ENCODE measurements at places on chromosomes 5 and 9.
A peak's percentile ranks its signal among the peaks of the same experiment; 100 is the strongest.

DNA sequence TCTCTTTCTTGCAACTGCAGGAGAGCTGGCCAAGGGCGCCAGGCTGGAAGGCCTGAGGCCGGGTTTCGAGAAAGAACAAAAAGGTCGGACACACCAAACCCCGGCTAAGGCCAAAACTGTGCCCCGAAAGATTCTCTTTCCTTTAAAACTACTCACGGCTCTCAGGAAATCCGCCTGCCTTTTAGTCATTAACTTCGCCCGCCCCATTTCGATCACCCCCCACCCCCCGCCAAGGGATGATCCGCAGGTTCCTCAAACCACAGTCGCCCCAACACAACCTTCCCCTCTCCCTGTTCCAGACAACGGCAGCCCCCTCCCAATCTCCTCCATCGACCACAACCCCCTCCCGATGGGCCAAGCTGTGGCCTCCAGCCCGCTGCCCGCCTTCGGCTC lies 536 bp downstream of the FEM1C start:
- DNase-seq, result peak; percentile 28

GRCh38 chr5:88398316-88398715 lies 129.7 kb upstream of the TMEM161B start:
- DNase-seq, result no peak

DNA sequence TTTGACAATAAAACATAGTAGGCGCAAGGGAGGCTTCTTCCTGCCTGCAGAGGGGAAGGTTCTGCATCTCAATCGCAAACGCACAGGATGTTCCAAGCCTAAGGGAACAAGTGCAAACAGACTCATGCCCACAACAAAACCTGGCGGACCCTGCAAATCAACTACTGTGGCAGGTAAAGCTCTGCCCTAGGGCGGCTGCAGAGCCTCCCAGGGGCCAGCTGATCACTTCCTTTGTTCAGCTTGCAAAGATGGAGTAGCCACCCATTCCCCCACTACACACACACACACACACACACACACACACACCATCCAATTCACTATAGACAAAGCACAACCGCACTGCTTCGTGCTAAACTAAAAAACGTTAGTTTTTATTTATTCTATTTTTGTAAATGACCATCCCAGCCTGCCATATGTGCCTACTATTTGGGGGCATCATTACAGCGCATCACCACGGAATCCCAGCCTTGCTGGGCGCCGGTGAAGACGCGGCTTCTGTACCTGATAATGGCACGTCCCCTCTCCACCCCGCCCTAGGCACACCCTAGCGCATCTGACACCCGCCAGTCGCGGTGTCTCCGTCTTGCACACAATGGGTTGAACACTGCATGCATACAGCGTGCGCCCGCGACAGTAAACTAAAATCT lies 57.6 kb downstream of the DPYSL3 start:
- no peak for DNase-seq

- no peak for DNase-seq
Observed at GRCh38 chr5:147704544-147704943, 78.0 kb downstream of the JAKMIP2 start.

DNA sequence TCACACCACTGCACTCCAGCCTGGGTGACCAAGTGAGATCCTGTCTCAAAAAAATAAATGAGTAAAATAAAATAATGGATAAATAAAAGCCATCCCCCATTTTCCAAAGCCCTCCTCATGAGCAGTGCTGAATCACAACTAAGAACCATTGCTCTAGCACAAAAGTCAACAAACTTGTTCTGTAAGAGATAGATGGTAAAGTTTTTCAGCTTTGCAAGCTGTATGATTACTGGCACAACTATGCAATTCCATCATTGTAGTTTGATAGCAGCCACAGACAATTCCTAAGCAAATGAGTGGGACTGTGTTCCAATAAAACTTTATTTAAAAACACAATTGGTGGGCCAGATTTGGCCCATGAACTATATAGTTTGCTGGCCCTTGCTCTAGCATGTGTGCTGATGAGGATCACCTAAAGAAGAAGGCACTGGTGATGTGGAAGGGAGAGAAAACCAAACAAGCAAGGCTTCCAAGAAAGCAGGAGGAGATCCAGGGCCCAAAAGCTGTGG lies 64.6 kb downstream of the NEURL1B start:
- DNase-seq, result no peak

GRCh38 chr9:84817038-84817437 lies 147.5 kb downstream of the NTRK2 start:
- no peak for DNase-seq

DNA sequence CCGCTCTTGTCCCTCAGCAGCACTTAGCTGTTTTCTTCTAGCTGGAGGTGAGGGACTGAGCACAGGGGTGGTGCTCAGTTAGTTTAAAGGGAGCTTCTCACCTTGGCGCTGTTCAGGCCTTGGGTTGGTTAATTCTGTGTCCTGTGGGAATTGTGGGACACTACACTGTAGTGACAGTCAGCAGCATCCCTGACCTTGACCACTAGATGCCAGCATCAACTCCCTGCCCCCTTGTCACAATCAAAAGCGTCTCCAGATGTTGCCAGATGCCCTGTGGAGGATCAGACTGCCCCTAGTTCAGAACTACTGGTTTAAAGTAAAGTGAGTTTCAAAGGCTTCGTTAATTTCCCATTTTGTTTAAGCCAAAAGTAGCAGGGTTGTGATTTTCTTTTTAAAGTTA lies 65.5 kb upstream of the DMRT3 start:
- no peak for DNase-seq

GRCh38 chr5:35297755-35298154 lies 67.5 kb upstream of the PRLR start:
- DNase-seq, result no peak

- DNase-seq, result no peak
Observed at GRCh38 chr5:145772466-145772865, 62.7 kb downstream of the PRELID2 start.

- no peak for DNase-seq
Observed at GRCh38 chr5:108145351-108145750, 236.5 kb downstream of the FBXL17 start.
